Stimulated activated CD8-positive, alpha-beta memory T cell treated with anti-CD3 and anti-CD28 coated beads, Interleukin-12 subunit alpha, Interleukin-12 subunit beta, amount 100 ng/mL, for 1 hour (primary cell): ENCODE measurements at places on chromosomes 5 and 9.

DNA sequence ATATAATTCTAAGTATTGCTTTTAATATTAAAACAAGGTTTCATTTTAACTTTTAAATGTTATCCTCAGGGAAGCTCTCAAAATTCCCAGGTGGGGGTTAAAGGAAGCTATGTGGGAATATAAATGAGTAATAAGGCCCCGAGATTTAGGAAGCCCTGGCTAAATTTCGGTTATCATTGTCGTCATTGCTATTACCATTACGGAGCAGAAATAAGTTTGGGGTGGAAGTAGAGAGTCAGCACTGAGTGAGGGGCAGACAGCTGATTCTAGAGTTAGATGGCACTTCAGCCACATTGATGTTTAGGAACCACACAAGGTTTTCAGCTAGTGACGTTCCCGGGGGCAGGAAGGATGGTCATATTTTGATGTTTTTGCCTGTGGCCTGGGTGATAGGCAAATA is 74.9 kb downstream of the NREP start:
- no peak for DNase-seq

DNA sequence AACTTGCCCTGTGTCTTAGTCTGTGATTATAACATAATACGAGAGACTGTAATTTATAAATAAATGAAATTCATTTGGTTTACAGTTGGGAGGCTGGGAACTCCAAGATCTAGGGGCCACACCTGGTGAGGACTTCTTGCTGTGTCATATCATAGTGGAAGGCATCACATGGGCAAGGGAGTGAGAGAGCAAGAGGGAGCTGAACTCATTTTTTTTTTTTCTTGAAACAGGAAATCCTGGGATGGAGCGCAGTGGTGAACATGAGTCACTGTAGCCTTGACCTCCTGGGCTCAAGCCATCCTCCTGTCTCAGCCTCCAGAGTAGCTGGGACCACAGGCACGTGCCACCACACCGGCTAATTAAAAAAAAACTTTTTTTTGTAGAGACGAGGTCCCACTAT is 7.2 kb downstream of the MLANA start:
- DNase-seq = no peak

DNA sequence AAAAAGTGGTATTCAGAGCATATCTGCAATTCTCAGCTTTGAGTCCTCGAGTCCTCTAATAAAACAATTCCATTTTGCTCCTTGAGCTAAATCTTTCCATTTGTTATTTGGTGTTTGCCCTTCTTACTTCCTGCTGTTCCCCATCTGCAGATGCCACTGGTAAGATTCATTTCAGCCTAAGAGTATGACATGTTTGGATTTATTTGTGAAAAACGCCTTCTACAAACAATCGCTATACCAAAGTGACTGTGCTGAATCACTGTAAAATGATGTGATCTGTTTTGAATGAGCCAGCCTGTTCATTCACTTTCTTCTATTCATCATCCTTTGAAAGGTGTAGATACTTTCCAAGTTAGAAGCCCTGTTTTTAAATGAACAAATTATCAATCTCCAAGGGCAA is 27.7 kb downstream of the KCTD16 start:
- no peak for DNase-seq

GRCh38 chr5:59791617-59792016 is 101.9 kb downstream of the PDE4D start:
- no peak for DNase-seq

DNA sequence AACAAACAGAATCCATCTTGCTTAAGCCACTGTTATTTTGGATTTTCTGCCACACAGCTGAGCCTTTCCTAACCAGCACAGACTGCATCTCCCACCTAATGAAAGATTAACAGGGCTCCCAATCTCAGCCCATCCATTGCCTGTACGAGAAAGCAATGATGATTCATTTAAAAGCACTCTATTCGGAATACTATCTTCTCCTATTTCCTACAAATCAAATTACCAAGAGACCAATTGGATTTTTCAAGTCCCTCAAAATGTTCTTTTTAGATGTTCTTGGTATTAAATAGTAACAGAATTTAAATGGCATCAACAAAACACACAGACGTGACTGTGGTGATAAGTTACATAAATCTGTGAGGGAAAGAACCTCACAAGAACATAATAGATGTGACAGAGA is 324.1 kb downstream of the AGTPBP1 start:
- no peak for DNase-seq

DNA sequence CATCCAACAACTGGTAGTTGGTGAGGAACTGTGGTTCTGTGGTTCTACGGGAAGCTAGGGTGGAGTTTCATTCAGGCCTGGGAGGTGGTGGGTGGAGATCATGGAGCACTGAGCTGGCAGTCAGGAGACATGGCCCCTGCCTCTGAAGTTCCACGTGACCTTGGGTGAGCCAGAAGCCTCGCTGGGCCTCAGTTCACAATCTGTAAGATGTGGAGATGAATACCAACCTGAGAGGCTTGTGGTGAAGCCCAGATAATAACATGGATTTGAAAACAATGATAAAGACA is 177.9 kb downstream of the MACROH2A1 start:
- no peak for DNase-seq

DNA sequence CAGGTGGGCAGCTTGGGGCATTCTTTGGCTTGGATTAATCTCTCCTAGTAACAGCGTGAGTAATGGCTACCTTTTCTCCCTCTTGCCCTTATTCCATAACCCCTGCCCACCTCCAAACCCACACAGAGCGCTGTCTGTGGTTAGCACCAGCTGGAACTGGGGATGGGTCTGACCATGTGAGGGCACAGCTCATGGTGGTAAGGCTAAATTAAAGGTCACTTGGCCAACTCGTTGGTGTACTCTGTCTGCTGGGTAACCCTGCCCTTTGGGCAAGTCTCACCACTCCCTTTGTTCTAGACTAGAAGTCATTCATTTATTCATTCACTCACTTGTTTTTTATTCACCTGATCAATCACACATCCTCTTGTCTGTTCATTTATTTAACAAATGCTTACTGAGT is 27.8 kb downstream of the PPARGC1B start:
- no peak for DNase-seq
